ENCODE measurements at places on chromosomes 1 and 21.

DNA sequence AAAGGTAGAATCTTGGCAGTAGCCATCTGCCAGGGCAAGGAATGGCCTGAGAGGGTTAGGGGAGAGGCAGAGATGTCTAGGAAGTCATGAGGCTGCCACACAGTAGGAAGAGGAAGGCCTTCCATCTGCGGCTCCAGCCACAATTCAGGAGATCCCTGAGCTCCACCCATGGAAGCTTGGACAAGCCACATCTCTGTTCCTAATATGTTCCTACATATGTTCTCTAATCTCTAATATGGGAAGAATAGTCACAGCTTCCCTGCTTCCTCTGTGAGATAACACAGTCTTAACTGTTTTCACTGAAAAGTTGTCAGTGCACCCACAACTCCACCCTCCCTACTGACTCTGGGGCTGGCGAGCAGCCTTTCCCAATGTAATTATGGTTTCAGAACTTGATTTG, 109.5 kb downstream of the CDC7 start:
- no peak for DNase-seq

DNA sequence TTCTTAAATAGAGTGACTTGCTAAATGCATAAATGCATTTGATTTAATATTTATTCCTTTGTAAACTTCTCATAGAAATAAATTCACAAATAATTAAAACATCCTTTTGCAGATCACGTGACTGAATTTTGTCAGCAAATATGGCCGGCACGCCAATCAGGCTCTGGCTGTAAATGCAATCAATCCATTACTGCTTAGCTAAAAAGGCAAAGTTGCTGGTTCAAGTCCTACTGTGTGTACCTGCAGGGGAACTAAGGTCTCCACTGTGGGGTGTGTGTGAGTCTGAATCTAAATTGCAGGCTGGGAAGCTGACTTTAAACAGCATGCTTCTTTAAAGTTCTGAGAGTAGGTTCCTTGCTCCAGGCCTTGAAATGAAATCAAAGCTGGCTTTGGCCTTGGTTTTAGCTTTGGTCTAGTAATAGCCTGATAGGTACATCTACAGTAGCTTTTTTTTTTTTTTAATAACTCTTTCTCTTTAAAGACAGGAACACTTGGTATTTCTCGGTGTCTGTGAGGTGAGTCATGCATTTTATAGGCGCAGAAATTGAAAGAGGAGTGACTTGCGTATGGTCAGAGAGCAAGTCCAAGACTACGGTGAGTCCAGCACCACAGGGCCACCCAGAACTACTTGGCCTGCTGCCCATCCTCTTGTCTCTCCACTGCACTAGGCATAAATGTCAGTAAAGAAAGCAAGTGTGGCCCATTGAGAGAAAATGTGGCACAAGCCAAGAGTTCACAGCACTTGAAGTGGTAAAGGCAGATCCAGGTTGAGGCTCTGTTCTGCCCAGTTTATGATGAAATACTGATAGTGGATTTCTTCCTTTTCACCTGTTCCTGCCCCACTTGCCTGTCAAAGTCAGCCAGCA, 36.2 kb upstream of the LYST start:
- DNase-seq = no peak

- DNase-seq = peak; percentile 56
These were observed 41.2 kb downstream of the RRAGC start for GRCh38 chr1:38818175-38818976.

DNA sequence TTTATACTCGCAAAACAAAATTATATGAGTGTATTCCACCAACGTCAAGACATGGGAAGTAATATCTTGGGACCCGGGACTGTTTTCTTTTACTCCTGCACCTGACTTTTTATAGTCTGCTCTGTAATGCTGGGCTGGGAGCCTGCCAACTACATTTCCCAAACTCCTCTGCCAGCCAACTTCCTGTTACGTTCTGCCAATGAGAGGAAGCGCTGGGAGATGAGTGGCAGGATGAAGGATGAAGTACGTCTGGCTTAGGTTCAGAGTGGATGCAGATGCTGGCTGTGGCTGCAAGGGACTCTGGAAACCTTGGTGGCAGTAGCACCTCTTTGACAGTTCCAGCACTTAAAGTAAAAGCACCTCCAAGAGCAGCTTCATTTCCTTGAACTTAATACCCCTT, 59.6 kb downstream of the USP24 start:
- DNase-seq = peak; percentile 28

GRCh38 chr1:154808909-154809262, 61.2 kb downstream of the KCNN3 start:
- DNase-seq = no peak

GRCh38 chr1:112722601-112723510, 7.7 kb upstream of the PPM1J start:
- DNase-seq = peak; percentile 64

DNA sequence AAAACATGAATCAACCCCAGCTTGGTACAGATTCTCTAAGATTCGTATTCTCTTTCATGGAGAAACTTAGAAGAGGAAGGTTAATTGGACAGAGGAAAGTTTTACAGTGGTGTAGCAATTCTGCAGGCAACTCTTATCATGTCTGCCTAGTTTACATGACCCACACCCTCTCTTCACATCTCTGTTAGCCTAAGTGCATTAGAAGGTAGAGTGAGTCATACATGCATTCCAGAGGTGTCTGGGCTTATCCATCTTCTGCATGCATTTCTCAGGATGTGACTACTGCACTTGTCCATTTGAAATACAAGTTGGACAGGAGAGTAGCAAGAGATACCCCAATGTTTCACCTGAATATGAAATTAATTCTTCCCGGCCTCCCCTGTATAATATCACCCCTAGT, 578.4 kb upstream of the NCAM2 start:
- no peak for DNase-seq

GRCh38 chr1:87684713-87685205, 356.1 kb downstream of the LMO4 start:
- DNase-seq = peak; percentile 70

- peak; percentile 84 for DNase-seq
These were observed 29.7 kb upstream of the KIRREL1 start for GRCh38 chr1:157963713-157964112.

DNA sequence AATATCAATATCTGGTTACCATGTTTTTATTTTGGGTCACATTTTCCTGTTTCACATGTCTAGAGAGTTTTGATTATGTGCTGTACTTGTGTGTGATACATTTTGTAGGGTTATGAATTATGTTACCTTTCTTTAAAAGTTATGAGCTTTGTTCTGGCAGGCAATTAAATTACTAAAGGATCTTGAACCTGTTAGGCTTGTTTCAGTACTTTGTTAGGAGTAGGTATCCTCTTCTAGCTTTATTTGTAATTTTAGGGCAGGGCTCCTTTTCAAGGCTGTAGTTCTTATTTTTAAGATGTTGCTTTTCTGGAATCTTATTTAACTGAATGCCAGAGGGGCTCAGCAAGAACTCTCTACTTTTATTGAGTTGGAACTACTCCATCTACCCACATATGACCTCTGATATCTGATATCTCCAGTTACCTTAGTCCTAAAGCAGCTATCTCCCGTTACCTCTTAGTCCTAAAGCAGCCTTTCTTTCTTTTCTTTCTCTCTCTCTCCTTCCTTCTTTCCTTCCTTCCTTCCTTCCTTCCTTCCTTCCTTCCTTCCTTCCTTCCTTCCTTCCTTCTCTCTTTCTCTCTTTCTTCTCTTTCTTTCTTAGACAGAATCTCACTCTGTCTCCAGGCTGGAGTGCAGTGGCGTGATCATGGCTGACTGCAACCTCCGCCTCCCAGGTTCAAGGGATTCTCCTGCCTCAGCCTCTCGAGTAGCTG, 23.8 kb downstream of the KCTD3 start:
- no peak for DNase-seq

DNA sequence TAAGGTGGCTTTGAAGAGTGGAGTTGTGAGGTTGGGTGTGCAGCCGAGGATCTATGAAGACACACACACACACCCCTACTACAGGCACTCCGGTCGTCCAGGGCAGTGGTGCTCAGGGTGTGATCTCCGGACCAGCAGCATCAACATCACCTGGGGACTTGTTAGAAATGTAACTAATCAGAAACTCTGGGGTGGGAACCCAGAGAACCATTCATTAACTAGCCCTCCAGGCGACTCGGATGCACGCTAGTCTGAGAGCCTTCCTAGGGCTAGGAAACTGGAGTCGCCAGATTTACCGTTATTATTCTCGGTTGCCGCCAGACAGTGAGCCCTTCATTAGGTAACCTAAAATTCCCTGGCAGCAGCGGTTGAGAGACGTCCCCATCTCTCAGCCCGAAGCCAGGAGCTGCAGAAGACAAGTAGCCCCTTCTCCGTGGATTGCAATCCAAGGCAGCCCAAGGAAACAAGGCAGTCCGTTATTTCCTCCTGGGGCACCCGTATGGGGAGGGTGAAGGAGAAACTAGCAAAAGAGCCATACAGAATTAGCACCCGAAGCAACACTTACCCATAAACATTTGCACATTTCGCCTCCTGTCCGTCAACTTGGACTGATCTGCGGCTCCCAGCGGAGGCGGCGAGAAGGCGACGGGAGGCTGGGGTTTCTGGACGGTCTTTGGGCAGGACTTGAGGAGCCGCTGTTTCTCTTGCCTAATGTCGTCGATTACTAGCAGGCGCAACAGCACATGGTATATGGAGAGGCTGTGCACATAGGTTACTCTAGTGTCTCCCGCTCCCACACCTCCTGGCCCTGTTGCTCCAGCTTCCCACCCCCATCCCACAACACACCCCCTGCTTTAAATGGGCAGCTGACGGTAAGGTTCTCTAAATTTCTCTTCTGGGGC, 2.9 kb upstream of the CCN1 start:
- DNase-seq = peak; percentile 74

- DNase-seq = peak; percentile 34
These were observed 6.5 kb upstream of the PDXK start for GRCh38 chr21:43712268-43712942.

DNA sequence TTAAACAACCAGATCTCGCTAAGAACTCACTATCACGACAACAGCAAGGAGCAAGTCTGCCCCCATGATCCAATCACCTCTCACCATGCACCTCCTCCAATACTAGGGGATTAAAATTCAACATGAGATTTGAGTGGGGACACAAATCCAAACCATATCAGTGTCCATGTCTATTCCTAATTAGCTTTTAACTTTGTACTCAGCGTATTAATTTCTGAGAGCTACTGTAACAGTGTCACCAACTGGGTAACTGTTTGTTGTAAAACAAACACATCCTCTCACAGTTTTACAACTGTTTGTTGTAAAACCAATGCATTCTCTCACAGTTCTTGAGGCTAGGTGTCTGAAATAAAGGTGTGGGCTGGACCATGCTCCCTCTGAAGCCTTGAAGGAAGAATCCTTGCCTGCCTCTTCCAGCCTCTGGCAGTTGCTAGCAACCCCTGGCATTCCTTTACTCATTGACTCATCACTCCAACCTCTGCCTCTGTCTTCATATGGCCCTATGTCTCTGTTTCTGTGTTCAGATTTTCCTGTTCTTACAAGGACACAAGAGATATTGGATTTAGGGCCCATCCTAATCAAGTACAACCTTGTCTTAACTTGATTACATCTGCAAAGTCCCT, 121.2 kb downstream of the LTN1 start:
- DNase-seq = no peak

- DNase-seq = no peak
These were observed 18.2 kb downstream of the RXRG start for GRCh38 chr1:165426745-165427144.

DNA sequence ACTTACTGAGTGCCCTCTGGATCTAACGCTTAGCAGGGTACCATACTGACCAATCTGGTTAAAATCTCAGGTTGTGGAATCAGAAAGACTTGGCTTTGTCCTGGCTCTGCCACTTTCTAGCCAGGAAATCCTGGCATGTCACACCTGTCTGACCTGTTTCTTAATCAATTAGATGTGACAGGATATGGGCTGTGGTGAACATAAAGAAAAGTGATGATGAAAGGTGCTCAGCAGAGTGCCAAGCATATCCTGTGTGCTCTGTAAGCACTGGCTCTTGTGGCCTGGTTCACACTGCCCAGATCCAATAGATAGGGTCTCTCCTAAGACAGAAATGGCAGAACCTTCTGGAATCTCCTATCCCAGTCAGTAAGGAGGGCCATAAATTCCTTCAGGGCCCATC, 53.9 kb downstream of the PHC2 start:
- no peak for DNase-seq

- peak; percentile 76 for DNase-seq
These were observed 1.7 kb downstream of the TMCC2 start for GRCh38 chr1:205229399-205229871.

DNA sequence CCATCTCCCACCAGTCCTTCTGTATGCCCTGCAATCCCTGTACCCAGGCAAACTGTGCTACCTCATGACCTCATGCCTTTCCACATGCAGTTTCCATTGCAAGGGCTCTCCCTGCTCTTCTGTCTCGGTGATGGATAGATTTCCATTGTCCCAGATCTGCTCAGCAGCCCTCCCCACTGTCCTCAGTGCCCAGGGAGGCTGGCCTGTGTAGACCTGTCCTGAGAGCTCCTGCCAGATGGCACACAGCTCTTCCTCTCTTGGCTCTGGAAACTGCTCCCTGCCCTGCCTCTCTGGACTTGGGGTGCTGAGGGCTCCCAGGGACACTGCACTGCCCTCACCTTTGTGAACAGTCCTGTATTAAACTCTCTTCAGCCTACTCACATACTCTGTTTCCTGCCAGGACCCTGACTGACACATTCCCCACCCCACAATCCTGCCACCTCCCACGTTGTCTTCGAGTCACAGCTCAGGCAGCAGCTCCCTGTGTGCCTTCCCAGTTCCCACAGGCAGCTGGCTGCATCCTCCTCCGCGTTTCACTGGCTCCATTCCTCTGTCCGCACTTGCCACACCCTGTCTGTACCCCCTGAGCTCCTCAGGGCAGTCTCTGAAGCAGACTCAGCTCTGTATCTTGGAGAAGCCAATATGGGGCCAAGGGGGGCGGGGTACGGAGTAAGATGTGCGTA, 57.0 kb downstream of the SPATA46 start:
- DNase-seq = no peak

- no peak for DNase-seq
These were observed 46.4 kb downstream of the AJAP1 start for GRCh38 chr1:4700801-4701200.

DNA sequence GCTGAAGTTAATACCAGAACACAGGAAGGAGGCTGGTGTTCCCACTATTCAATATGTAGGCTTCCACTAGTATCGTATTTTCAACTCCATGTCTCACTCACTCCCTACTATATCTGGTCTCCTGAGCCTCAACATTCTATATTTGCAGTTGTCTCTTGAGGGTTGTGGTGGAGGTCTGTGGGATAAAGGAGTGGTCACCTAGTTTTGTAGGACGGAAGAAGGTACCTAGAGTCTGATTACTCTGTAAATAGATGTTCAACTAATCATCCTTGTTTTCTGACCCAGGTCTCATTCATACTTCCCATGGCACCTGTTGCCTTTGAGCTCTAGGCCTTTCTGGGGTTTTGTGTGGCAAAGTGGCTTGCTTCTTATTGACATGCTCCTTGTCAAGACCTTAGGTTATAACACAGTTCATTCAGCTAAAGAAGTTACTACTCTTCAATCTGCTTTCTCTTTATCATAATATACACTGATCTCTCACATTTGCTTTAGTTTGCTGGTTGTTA, 18.1 kb downstream of the IFT25 start:
- DNase-seq = no peak

GRCh38 chr1:84538599-84538998, 32.2 kb upstream of the GNG5 start:
- DNase-seq = no peak

- no peak for DNase-seq
These were observed 71.6 kb upstream of the RUNX1 start for GRCh38 chr21:35120631-35121180.

GRCh38 chr1:110049801-110050601, 15.6 kb downstream of the STRIP1 start:
- DNase-seq = no peak
